HT1080 (cell line): ENCODE measurements at places on chromosomes 1 and 21. TPM values are rescaled to one million over a fixed set of nuclear protein-coding genes. Genes with fewer than 3 reads are reported as not detected.

The HTR6 gene
- not detected in 2 replicates for total RNA-seq

The PTPRU gene
- 37.5 and 40.1 TPM in 2 replicates for total RNA-seq

The GFI1 gene
- total RNA-seq: 2.2 and 3.7 TPM in 2 replicates

The F13B gene
- total RNA-seq: not detected in 2 replicates

The RO60 gene
- total RNA-seq: 75.0 and 78.3 TPM in 2 replicates

The CYP4X1 gene
- 0.03 TPM in 2 replicates for total RNA-seq

The EDARADD gene
- total RNA-seq: 3.7 and 3.8 TPM in 2 replicates

The E2F2 gene
- 4.3 and 5.6 TPM in 2 replicates for total RNA-seq

The HMGCS2 gene
- not detected in 2 replicates for total RNA-seq

The FBLIM1 gene
- 80.6 and 82.6 TPM in 2 replicates for total RNA-seq

The TP73 gene
- total RNA-seq: 0.27 TPM in 1 of 2 replicates, not detected in the other

The XCL1 gene
- total RNA-seq: not detected in 2 replicates

The SUCO gene
- 14.0 and 16.2 TPM in 2 replicates for total RNA-seq

The PRKACB gene
- 6.0 and 8.8 TPM in 2 replicates for total RNA-seq

The FAM131C gene
- total RNA-seq: 0.30 and 2.1 TPM in 2 replicates

The SLFNL1 gene
- 0.17 TPM in 1 of 2 replicates, not detected in the other for total RNA-seq

The LCE3E gene
- not detected in 2 replicates for total RNA-seq

The MCOLN3 gene
- total RNA-seq: 3.7 and 4.1 TPM in 2 replicates

The CTNNBIP1 gene
- total RNA-seq: 32.2 and 33.3 TPM in 2 replicates

The DNAJC28 gene
- 0.68 TPM in 1 of 2 replicates, not detected in the other for total RNA-seq

The RIPPLY3 gene
- total RNA-seq: not detected in 2 replicates

The LCE1C gene
- total RNA-seq: not detected in 2 replicates

The COL8A2 gene
- total RNA-seq: 1.2 and 1.5 TPM in 2 replicates

The OR2L3 gene
- total RNA-seq: not detected in 2 replicates

The OR6K3 gene
- total RNA-seq: not detected in 2 replicates

The OPRD1 gene
- 0.03 and 0.05 TPM in 2 replicates for total RNA-seq
